COLO829 (cell line): ENCODE measurements at places on chromosomes 2 and 18.

DNA sequence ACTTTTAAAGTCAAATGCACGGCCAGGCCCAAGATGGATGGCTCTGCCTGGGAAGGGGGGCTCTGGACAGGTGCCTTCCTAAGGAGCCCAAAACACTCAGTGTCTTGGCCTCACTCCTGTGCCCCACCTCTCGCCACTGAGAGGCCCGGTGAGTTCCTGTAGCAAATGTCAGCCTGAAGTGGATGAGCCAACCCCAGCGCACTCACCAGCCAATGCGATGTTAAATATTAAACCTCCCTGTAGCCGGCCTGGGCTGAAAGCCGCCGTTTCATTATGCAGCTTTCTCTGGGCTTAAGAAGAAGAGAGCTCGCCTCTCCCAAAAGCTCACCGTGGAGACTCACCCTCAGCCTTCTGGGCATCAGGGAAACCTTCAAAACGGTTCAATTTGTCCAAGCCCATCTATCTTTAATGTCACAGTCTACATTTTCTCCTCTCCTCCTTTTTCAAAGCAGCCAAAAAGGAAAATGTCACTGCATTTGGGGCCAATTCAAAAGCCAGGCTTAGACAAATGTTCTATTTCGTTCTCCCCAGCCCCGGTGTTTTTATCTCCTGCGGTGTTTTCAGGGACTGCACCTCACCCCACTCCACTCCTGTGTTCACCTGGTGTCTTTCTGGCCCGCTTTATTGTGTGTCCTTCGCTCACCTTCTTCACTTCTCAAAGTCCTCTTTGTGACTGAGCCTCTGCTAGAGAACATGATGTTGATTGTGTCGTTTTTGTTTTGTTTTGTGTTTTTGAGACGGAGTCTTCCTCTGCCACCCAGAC lies 124.0 kb downstream of the NRP2 start:
- DNase-seq: no peak

- no peak for DNase-seq
These were observed 77.3 kb downstream of the POLE4 start for GRCh38 chr2:75035444-75036353.

GRCh38 chr2:190649035-190649797 lies at the start of gene NAB1:
Gene NAB1, plus strand, starts transcription at chr2:190649083. Its CDS starts 10,094 bp downstream, at chr2:190659177.
- DNase-seq: peak; percentile 17

- DNase-seq: no peak
These were observed 280.3 kb upstream of the ZSWIM2 start for GRCh38 chr2:187129306-187129705.

DNA sequence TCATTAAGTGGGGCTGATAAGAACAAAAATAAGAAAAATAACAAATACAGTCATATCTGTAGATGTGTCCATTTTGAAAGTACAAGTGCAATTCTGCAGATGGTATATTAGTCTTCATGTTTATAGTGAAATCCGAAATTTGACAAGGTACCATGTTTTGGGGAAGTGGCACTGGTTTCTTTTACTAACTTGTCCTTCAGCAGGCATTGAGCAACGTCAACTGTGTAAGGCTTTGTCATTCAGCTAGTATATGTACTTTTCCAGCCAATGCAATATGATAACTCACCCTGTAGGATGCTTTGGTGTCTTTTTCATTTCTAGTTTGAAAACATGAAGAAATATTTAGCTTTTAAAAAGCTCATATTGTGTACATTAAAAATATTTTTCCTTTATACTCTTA lies 139.9 kb downstream of the MCFD2 start:
- no peak for DNase-seq

DNA sequence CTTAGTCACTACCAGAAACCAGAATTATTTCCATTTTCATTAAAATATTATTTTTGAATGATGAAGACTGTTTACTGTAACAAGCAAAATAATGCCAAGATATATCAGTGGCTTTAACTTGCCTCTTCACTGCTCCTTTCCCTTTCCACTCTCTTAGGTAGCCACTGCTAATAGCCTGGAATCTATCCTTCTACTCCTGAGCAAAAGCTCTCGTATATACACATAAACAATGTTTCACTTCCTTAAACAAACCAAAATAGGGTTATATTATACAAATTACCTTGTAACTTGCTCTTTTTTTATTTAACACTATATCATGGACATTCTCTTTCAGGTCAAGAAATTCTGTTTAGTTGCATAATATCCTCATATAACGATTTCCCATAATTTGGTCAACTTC lies 20.8 kb downstream of the IMMT start:
- no peak for DNase-seq

DNA sequence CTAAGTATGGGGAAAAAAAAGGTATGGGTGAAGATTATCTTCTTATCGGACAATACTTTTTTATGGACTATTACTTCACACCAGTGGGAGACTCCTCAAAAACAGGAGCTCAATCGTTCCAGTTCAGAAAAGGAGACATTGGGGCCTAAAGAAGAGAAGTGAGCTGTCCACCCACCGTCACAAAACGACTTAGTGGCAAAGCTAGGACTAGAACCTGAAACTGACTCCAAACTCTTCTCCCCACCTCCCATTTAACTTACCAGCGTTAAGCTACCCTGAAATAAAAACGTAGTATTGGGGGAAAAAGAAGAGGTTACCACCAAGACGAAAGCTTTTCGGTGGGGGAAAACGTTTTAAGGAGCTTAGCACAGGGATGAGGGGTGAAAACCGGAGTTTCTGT lies 503 bp downstream of the GTF3C3 start:
- DNase-seq: peak; percentile 5
